ENCODE measurements at places on chromosomes 3 and 15.

DNA sequence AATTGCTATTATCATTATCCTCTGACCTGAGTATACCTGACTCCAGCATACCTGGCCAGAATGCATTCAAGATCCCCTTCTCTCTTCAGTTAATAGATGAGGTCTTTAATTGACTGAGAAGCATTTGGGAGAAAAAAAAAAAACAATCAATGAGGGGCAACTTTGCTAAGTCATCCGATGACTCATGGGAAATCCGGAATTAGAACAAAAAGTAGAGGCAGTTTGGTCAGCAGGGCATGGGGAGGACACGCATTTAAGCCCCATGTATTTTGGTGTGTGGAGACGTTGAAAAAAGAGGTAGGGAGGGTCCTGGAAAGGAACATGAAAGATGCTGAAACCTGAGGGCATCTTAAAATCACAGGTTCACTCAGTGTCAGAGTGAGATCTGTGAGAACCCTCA lies 256.2 kb downstream of the RORA start:
- DNase-seq = no peak

GRCh38 chr3:168604767-168605166 lies 509.0 kb upstream of the GOLIM4 start:
- DNase-seq = no peak

DNA sequence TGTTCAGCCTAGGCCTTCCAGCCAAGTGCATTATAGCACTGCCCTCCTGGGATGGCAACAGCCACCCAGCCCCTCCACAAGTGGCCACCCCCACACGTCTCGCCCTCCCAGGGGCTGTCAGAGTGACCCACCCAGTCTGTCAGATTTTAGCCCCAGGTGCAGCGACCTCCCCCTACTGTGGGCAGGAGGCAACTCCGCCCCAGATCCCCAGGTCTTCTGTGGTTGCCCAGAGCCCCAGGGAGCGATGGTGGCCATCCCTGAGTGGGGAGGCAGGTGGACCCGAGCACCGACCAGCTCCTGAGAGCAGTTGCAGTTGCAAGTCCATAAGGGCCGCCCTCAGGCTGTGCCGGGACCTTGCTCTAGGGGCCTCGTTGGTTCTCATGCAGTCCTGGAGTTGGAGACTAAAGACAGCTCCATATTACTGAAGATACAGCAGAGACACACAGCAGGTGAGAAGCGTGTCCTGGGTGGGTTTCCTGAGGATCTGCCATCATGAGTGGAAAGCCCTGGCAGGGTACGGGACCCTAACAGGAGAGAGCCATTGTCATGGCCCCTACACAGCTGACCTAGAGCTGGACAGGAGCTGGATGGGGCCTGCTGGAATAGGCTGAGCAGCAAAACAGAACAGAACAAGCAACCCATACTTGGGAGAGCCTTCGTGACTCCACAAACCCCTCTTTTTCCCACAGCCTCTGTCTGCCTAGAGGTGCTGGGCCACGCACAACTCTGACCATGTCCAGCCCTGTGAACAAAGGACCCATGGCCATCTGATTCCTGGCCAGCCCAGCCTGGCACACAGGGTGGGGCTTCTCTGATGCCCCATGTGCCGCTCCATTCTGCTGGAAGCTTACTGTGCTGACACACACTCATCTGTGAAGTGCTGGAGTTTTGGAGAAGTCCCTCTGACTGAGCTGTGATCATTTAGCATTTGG lies 110.3 kb upstream of the ALDH1A3 start:
- no peak for DNase-seq

DNA sequence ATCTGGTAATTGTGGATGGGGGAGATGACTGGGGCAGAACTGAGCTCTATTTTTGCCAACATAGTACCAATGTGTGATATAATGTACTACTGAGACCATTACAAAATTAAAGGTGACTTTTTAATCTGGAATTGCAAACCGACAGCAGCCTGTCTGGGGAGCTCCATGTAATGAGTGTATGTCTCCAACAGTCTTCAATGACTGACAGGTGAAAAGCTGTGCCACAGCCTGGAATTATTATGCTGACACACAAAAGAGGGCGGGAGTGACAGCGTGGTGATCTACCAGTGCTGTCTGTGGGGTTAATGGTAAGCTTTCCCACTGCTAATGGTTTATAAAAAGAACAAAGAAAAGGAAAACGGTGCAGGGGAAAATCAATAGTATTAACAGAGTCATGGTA lies 143.4 kb downstream of the CLSTN2 start:
- DNase-seq = no peak

GRCh38 chr15:66566963-66567531 lies 1.2 kb upstream of the LCTL start:
- DNase-seq = peak; percentile 26

DNA sequence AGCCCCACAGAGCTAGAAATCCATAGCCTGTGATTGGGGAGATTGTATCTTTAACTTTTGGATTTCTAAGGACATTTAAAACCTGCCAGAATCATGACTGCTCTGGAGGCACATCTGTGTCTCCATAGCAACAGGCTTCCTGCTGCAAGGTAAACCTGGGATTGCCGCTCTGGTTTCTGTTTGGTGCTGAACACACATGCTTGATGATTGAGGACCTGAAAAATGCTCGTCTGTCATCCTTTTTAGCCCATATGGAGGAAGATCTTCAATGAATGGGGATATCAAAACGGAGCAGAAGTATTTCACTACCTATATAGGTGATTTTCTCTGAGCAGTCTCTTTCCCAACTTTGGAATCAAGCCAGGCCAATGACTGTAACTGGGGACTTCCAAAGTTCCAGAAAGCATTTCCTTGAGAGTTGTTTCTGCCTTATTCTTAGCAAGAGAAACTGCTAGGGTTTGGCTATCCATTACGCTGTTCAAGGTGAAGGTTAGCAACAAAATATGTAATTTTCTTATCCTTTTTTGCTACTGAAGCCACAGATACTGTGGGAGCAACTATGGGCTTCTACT lies 96.5 kb upstream of the TNIK start:
- DNase-seq = no peak

- DNase-seq = no peak
Measured at GRCh38 chr3:135491491-135492205, 473.9 kb upstream of the PPP2R3A start.

DNA sequence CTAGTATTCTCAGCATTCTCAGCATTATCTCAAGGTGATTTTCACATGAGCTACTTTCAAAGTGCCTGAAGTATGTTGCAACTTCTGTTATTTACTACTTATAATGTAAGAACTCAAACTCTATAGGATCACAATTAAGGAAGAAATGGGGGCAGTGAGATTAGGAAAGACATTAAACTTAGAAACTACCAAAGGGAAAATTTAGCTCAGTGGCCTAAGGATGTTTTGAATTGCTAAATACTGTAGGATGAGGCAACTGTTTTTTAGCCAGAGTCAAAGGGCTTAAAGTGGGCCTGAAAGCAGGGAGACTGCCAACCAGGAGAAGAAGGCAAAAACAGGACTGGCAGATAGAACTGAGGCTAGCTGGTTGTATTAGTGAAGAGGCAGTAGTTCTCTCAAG lies 55.5 kb upstream of the MBNL1 start:
- DNase-seq = no peak

- no peak for DNase-seq
Measured at GRCh38 chr3:20511863-20512505, 326.0 kb upstream of the SGO1 start.

DNA sequence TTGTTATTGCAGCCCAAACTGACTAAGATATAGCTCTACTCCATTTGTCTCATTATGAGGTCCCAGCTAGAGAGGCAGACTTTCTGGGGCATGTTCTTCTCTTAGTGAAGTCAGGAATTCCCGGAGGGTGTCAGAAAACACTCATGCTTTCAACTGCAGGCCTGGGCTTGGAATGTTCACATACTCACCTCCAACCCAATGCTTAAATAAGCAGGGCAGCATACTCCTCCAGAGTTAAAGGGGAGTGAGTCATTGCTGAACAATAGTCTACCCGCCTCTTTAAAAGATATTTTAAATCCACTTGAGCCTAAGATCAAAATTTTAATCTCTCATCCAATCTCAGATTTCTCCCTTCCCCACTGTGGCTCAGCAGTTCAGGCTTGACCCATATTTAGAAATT lies 167.8 kb upstream of the DPH6 start:
- DNase-seq = no peak

DNA sequence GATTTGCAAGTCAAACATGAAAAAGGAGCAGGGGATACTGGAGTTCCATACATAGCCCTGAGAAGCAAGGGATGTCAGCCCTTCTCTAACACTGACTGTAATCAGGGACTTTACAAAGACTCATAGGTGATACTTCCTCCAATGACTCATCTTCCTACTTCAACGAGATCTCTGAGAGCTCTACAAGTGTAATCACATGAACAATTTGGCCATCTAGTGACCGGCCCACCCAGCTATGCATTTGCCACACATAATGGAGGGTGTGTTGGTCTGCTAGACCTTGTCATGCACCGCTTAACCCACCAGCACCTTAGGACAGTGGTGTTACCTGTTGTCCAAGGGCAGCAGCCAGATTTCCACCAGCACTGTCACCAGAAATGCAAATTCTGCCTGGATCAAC lies 75.3 kb downstream of the NCEH1 start:
- DNase-seq = no peak

DNA sequence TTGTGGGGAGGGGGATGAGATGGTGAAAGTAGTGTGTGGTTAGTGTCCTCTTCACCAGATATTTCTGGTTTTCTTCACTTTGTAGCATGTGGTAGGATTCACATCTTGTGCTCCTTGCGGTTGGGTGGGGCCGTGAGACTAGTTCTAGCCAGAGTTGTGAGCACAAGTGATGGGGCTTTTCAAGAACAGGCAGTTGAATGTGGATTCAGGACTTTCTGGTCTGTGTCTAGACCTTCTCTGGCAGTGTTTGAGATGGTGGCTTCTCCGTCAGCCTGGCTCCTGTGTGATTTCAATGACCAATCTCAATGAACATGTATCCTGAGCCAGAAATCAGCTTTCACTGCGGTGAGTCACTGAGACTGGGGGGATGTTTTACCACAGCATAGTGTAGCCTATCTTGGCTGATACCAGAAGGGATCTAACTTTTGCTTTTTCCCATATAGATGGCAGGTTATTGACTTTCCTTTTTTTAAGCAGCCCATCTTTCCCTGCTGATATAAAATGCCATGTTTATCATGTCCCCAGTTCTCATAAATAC lies 82.6 kb downstream of the RPLP1 start:
- DNase-seq = no peak

- DNase-seq = peak; percentile 50
Measured at GRCh38 chr15:90037961-90038631, 37.0 kb downstream of the ZNF710 start.

DNA sequence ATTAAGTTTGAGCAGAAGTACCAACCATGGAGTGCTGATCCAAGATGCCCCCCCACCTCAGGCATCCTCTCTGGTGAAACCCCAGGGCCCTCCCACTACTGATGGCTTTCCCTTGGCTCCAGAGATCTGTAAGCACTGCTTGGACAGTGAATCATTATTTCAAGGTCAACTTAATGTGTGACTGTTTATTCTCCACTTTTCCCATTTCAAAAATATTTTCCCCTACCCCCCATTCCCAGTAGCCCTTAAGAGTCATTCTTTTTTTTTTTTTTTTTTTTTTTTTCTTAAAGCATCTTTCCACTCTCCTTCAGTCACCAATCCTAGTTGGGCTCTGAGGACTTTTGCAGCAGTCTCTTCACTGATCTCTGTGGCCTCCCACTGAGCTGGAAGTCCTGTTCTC lies 82.6 kb downstream of the PCCB start:
- no peak for DNase-seq

GRCh38 chr3:184816614-184817013 lies 4.6 kb downstream of the VPS8 start:
- DNase-seq = no peak

Measured in stimulated activated CD4-positive, alpha-beta T cell treated with anti-CD3 and anti-CD28 coated beads, TNF-alpha, amount 100 ng/mL, for 24 hours (primary cell).